Lower lobe of right lung (tissue), 2 donors: ENCODE measurements at places on chromosomes 4 and X. TPM values are rescaled to one million over a fixed set of nuclear protein-coding genes. Genes with fewer than 3 reads are reported as not detected.

CSTF2 gene
- total RNA-seq, result 13.9 TPM

DNA sequence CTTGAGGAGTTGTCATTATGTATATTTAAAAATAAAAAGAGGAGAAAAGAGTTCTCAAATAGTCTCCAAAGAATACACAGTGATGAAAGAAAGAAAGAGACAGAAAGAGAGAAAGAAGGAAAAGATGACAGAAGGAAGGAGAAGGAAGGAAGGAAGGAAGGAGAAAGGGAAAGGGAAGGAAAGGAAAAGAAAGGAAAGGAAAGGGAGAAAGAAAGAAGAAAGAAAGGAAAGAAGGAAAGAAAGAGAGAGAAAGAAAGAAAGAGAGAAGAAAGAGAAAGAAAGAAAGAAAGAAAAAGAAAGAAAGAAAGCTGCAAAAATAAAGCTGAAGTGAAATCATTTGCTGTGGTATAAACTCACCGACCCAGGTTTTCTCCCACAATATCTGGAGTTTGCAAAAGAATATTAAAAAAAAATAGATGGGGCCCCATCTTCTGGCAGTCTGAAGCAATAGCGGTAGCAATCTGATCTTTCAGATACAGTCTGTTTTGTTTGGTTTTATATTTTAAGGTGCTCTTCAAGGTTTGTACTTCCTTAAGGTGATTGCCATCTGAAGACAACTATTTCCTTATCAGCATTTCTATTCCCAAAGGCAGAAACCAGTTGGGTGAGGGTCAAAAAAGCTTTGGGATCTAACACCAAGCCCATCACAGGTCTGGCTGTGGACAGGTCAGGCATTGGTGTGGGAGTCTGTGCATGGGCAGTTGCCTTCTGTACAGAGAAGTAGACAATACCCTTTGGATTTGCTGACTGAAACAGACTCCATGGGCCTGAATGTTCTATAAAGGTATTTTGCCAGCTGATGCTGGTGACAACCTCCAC is 160.4 kb downstream of the CPEB2 start:
- DNase-seq, result no peak
- H3K4me3 ChIP-seq, result no peak overlapping the region
- H3K27ac ChIP-seq, result no peak overlapping the region
- no peaks in the 10 kb centered on the region for H3K4me1 ChIP-seq
- H3K27me3 ChIP-seq, result no peaks in the 10 kb centered on the region

CCDC110 gene
- total RNA-seq, result 0.44 TPM

CXorf49 gene
- not detected for total RNA-seq

- H3K4me3 ChIP-seq, result no peak overlapping the region
- H3K36me3 ChIP-seq, result no peaks in the 10 kb centered on the region
- H3K27ac ChIP-seq, result no peak overlapping the region
- H3K4me1 ChIP-seq, result no peaks in the 10 kb centered on the region
- no peak for DNase-seq
Measured at GRCh38 chrX:128057421-128057820, 5.2 kb upstream of the ACTRT1 start.

ARSJ gene
- 8.4 TPM for total RNA-seq

SAGE1 gene
- total RNA-seq, result not detected

GRCh38 chr4:84673475-84674240 is 90.7 kb downstream of the CDS1 start:
- H3K4me1 ChIP-seq, result no peaks in the 10 kb centered on the region
- DNase-seq, result no peak
- H3K27me3 ChIP-seq, result no peaks in the 10 kb centered on the region
- peaks cover 94% of the 10 kb centered on the region for H3K36me3 ChIP-seq
- no peak overlapping the region for H3K4me3 ChIP-seq

DNA sequence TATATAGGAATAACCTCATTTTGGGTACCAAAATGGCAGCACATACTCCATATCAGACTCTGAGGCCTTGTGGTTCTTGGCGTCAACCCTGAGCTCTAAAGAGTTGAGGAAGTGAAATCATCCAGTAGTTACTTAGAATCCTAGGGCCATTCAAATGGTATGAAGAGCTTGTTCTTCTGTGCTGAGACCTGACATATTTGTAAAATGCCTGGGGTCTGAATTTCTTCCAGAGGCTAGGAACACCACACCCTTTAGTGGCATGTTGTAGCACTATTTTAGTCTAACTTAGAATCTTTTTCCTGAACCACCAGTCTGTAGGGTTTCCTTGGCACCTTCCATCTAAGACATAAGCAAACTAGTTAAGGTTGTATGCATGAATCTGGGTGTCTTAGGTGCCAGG is 18.1 kb upstream of the GDPD2 start:
- H3K4me3 ChIP-seq, result no peak overlapping the region
- no peaks in the 10 kb centered on the region for H3K27me3 ChIP-seq
- no peak overlapping the region for H3K27ac ChIP-seq
- no peaks in the 10 kb centered on the region for H3K4me1 ChIP-seq
- DNase-seq, result no peak

SYNPO2 gene
- total RNA-seq, result 26.2 TPM

DNA sequence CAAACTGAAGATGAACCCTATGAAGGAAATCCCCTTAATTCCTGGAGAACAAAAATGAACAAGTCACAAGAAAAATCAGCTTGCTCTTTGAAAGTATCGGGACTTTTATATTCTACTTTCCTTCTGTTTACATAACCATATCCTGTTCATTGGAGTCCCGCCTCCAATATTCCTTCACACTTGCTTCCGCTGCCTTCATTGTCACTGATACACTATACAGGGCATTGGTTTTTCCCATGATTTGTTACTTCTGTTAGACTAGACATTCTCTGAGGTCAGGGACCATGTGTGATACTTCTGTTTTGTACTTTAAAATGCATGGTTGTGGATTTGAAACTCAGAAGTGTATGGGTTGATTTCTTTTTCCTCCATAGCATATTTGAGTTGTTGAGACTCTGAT is 18.8 kb downstream of the MCUB start:
- no peaks in the 10 kb centered on the region for H3K27me3 ChIP-seq
- H3K36me3 ChIP-seq, result no peaks in the 10 kb centered on the region
- H3K27ac ChIP-seq, result no peak overlapping the region
- no peak for DNase-seq
- H3K4me3 ChIP-seq, result no peak overlapping the region

DNA sequence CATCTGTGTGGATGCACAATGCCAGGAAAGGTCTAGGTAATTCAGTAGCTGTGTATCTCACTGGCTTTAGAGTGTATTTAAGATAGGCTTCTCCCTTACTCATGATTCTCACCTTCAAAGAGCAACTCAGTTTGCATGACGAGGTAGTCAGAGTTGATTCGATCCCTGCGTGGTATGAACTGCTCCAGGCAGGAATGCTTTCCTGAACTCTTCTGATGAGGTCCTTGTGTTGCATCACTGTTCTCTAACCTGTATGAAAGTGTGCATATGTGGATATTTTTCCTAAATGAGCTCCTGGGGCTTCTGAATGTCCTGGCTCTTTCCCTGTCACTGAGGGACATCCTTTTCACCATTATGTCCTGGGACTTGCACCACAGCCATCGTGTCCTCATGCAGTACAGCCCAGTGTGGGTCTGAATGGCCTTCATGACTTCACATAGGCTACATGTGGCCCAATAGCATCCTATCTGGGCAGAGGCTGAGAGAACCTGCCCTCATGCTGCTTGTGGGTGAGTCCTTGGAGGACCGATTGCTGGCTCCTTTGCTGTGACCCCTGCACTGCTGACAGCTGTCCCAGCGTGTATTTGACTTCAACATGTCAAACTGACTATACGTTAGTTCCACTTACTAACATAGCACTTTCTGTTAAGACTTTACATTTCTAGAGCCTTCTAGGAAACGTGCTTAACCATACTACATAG is 65.3 kb upstream of the WDR1 start:
- no peaks in the 10 kb centered on the region for H3K27me3 ChIP-seq
- H3K36me3 ChIP-seq, result no peaks in the 10 kb centered on the region
- no peak for DNase-seq
- H3K27ac ChIP-seq, result peak overlapping the region; percentile 56

NOCT gene
- 2.8 TPM for total RNA-seq

GRCh38 chrX:119605464-119606279 is 552 bp downstream of the NKRF start:
- no peaks in the 10 kb centered on the region for H3K36me3 ChIP-seq
- H3K4me1 ChIP-seq, result no peaks in the 10 kb centered on the region
- no peaks in the 10 kb centered on the region for H3K27me3 ChIP-seq

DNA sequence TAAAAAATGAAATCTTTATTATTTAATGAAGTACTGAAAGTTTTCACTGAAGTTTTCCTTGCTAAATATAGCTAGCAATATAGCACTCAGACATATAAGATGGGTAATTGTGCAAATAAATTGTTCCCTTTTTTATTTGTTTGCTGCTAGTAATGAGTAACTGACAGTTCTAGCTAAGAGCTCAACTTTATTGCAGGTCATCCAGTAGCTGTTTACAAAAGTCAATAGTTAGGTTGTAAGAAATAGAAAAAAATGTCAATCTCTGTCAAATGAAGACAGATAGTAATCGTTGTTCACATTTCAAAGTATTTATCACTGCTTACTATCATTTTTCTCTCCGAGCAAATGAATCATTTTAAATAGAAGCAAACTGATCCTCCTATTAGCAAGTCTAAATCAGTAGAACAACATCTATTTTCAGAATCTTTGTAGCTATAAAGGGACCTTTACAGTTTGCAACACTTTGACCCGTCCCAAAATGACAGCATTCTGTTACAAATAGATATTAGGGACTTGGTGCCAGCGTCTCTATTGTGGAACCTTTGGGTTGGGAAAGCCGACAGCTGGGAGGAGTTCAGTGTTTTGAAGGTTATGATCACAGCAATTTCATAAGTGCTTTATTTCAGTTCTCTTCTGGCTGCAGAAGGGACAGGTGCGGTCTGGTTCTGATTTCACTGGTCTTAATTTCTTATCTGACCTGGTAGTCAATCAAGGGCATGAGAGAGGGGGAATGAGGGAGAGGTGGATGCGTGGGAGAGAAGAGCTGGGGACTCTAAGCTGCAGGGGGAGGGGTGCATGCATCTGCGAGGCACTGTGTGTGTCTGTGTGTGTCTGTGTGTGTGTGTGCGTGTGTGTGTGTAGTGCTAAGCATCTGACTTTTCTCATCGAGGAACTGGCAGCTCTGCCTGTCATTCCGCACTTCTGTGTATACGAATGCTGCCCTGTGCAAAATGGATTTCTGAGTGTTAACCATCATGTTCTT is 227.9 kb upstream of the PITX2 start:
- H3K4me1 ChIP-seq, result no peaks in the 10 kb centered on the region
- no peaks in the 10 kb centered on the region for H3K27me3 ChIP-seq
- DNase-seq, result no peak
- no peak overlapping the region for H3K4me3 ChIP-seq

DNA sequence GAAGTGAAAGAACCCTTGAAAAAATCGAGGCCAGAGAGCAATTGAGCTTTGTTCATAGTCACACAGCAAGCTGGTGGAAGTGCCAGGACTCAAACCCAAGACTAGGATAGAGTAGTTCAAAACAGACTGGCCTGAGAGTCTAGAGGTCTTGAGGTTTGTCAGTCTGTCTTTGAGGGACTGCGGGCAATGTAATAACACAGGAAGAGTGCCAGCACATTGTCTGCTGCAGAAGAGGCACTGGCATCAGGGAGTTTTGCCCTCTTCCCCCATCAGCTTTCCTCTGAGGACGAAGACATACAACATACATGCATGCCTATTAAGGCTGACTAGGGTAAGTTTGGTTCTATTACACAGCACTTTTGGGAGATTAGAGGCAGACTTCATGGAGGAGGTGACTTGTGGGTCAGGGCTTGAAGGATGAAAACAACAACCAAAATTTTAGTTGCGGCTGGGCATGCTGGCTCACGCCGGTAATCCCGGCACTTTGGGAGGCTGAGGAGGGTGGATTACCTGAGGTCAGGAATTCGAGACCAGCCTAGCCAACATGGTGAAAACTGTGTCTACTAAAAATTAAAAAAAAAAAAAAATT is 64.1 kb upstream of the LAS1L start:
- no peak for DNase-seq
- no peaks in the 10 kb centered on the region for H3K27me3 ChIP-seq
- no peaks in the 10 kb centered on the region for H3K36me3 ChIP-seq
- peaks cover 55% of the 10 kb centered on the region for H3K4me1 ChIP-seq
- peak overlapping the region; percentile 49 for H3K27ac ChIP-seq
- no peak overlapping the region for H3K4me3 ChIP-seq

GRCh38 chr4:43763029-43763610 is 685.5 kb downstream of the KCTD8 start:
- no peak for DNase-seq
- no peak overlapping the region for H3K4me3 ChIP-seq
- H3K27me3 ChIP-seq, result no peaks in the 10 kb centered on the region

XKRX gene
- 8.1 TPM for total RNA-seq
